ENCODE measurements at places on chromosomes 6 and 20.
A peak's percentile ranks its signal among the peaks of the same experiment; 100 is the strongest.

GRCh38 chr6:5173810-5174209, 86.9 kb downstream of the LYRM4 start:
- DNase-seq = no peak

DNA sequence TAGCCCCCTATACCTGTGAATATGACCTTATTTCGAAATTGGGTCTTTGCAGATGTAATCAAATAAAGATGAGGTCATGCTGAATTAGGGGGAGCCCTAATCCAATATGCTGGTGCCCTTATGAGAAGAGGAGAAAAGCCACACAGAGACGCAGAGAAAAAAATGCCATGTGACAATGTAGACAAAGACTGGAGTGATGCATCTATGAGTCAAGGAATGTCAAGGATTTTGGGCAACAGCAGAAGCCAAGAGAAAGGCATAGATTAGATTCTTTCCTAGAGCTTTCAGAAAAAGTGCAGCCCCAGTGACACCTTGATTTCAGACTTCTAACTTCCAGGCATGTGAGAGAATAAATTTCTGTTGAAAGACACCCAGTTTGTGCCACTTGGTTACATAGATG, 47.4 kb upstream of the HS3ST5 start:
- DNase-seq = no peak

GRCh38 chr6:129104131-129104530, 221.2 kb downstream of the LAMA2 start:
- no peak for DNase-seq

DNA sequence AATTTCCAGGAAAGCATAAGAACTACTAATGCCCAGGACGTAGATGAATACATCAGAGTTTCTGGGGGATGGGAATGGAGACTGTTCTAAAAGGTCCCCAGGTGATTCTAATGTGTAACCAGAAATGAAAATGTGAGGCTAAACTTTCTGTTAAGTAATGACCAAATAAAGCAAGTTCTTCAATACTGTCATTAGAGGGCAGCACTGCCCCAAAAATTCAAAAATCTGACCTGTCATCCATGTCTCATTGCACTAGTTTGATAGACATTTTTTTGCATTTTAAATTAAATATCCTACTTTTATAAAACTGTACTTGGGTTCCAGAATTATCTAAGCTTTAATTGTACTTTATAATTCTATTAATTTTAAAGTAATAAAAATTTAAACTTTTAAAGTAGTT, 94.9 kb downstream of the RFX6 start:
- DNase-seq = peak; percentile 40

- no peak for DNase-seq
Observed at GRCh38 chr6:34248198-34248726, 544 bp downstream of the SMIM29 start.

GRCh38 chr6:11036977-11037430, 7.1 kb downstream of the ELOVL2 start:
- no peak for DNase-seq

- DNase-seq = peak; percentile 84
Observed at GRCh38 chr6:291697-292505, at the start of gene DUSP22. DUSP22 (plus strand) TSS chr6:292487; CDS start chr6:292540, 53 bp downstream.

- no peak for DNase-seq
Observed at GRCh38 chr6:24900917-24901697, 34.7 kb downstream of the RIPOR2 start.

DNA sequence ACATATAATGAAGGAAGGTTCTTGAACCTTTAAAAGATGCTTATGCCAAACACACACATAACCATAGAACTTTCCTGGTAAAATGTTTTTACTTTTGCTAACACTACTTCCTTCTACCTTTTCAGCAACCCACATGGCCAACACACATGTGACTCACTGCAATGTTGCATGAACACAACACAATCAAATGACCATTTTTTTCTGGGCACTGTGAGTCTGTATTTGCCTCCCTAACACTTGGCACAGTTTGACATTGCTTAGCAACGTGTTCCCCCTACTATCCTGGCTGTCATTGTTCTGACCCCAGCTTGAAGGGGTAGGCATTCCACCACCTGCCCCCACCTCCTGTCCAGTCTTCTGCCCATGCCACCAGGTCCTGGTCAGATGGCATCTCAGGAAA, 204.8 kb upstream of the PRND start:
- DNase-seq = no peak

DNA sequence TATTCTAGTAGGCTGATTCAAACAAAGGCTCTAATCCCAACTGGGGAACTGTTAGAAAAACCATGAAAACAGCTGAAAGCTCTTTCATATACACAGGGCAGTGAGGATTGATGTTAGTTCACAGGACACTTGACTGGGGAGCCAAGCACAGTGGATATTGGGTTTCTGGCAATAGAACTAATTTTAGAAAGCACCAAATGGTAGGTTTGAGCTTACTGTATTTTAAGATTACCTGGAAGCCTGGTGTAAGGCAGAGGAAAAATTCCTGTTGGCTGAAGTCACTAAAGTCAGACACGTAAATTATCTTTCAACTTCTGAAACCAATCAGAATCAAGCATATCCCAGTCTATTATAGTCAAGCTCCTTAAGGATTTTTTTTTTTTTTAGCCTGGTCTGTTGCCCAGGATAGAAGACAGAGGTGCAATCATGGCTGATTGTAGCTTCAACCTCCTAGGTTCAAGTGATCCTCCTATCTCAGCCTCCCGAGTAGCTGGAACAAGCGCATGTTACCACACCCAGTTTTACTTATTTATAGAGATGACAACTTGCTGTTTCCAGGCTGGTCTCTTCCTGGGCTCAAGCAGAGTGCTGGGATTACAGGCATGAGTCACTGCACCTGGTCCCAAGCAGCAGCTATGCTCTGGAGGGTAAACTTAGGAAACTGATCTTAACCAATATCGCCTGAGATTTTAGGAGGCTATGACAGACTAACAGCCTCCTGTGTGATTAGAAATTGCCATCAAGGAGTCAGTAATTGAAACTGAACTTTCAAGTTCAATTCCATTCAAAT, 32.5 kb upstream of the SYNCRIP start:
- no peak for DNase-seq

- no peak for DNase-seq
Observed at GRCh38 chr6:150119173-150119572, 23.7 kb upstream of the PPP1R14C start.

GRCh38 chr20:44392088-44392775, 36.7 kb downstream of the HNF4A start:
- no peak for DNase-seq

GRCh38 chr6:2861060-2861821, 19.6 kb upstream of the SERPINB1 start:
- no peak for DNase-seq

GRCh38 chr6:111417946-111418345, 65.1 kb downstream of the REV3L start:
- DNase-seq = no peak
